ENCODE measurements at places on chromosomes 12 and 14. TPM values are rescaled to one million over a fixed set of nuclear protein-coding genes. Genes with fewer than 3 reads are reported as not detected.

TEX52 gene
- not detected for total RNA-seq

PLBD1 gene
- not detected for total RNA-seq

IGF1 gene
- total RNA-seq = 0.20 TPM

HRK gene
- total RNA-seq = 0.04 TPM

NR1H4 gene
- total RNA-seq = not detected

JAG2 gene
- total RNA-seq = 24.7 TPM

LIN7A gene
- 57.8 TPM for total RNA-seq

NRL gene
- 3.5 TPM for total RNA-seq

GNB3 gene
- total RNA-seq = 2.2 TPM

TBX3 gene
- not detected for total RNA-seq

NUAK1 gene
- 4.0 TPM for total RNA-seq

TAS2R46 gene
- total RNA-seq = 2.3 TPM

ANKS1B gene
- 2.4 TPM for total RNA-seq

STAC3 gene
- 1,199 TPM for total RNA-seq

HCAR1 gene
- total RNA-seq = not detected

SCN8A gene
- 0.33 TPM for total RNA-seq

FAM222A gene
- total RNA-seq = 18.9 TPM

CCDC38 gene
- total RNA-seq = 0.04 TPM

GUCY2C gene
- total RNA-seq = not detected

MEG3 gene
- 419 TPM for total RNA-seq

SAV1 gene
- total RNA-seq = 26.2 TPM

VRTN gene
- total RNA-seq = not detected

MANSC1 gene
- not detected for total RNA-seq

RAD52 gene
- 11.8 TPM for total RNA-seq

MORN3 gene
- total RNA-seq = 0.68 TPM

GCN1 gene
- 49.7 TPM for total RNA-seq

CLEC6A gene
- not detected for total RNA-seq

DEGS2 gene
- 0.03 TPM for total RNA-seq

TBX5 gene
- not detected for total RNA-seq

SDR9C7 gene
- total RNA-seq = not detected

DLGAP5 gene
- 81.7 TPM for total RNA-seq

AMHR2 gene
- total RNA-seq = 0.15 TPM

FAM216A gene
- total RNA-seq = 26.3 TPM

FAM186B gene
- 0.10 TPM for total RNA-seq

TCL1A gene
- total RNA-seq = not detected

SLC4A8 gene
- 0.08 TPM for total RNA-seq

DLK1 gene
- total RNA-seq = 0.28 TPM

EFS gene
- 26.4 TPM for total RNA-seq

GDF3 gene
- not detected for total RNA-seq

RDH5 gene
- total RNA-seq = 2.0 TPM

KRT4 gene
- not detected for total RNA-seq

ZC2HC1C gene
- total RNA-seq = not detected

INTS13 gene
- 70.8 TPM for total RNA-seq

RASSF9 gene
- 0.03 TPM for total RNA-seq

TAS2R31 gene
- 2.7 TPM for total RNA-seq

MLH3 gene
- total RNA-seq = 9.3 TPM

CYP46A1 gene
- total RNA-seq = 0.10 TPM

CELA1 gene
- total RNA-seq = not detected

TMEM106C gene
- total RNA-seq = 126 TPM

SEL1L gene
- total RNA-seq = 26.7 TPM

SERPINA10 gene
- not detected for total RNA-seq

LGMN gene
- total RNA-seq = 30.9 TPM
